Fibroblast of pulmonary artery (primary cell): ENCODE measurements at places on chromosomes 2 and 18.
A peak's percentile ranks its signal among the peaks of the same experiment; 100 is the strongest.

- no peak for DNase-seq
These were observed 42.2 kb downstream of the PAX8 start for GRCh38 chr2:113236367-113237159.

GRCh38 chr2:39109537-39109936 lies 11.3 kb downstream of the SOS1 start:
- DNase-seq: no peak

GRCh38 chr2:146748046-146748445 lies 1096.8 kb upstream of the ACVR2A start:
- DNase-seq: no peak

DNA sequence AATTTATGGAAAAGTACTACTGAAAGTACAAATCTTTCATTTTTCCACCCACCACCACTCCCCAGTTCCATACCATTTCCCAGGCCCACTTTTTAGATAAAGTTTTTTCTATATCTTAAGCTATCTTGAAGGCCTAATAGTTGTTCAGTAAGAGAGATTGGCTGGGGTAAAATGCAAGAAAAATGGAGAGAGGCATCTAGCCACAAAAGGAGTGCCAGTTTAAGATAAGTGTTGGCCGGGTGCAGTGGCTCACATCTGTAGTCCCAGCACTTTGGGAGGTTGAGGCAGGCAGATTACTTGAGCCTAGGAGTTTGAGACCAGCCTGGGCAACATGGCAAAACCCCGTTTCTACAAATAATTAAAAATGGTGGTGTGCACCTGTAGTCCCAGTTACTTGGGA lies 28.6 kb downstream of the NBEAL1 start:
- DNase-seq: no peak

GRCh38 chr2:183543731-183544130 lies 419.5 kb downstream of the NUP35 start:
- no peak for DNase-seq

- DNase-seq: no peak
These were observed 140.2 kb downstream of the XIRP2 start for GRCh38 chr2:167028503-167028902.

GRCh38 chr2:160264308-160264707 lies 64.2 kb upstream of the ITGB6 start:
- no peak for DNase-seq

GRCh38 chr2:121187351-121187981 lies 97.5 kb downstream of the TFCP2L1 start:
- DNase-seq: no peak

DNA sequence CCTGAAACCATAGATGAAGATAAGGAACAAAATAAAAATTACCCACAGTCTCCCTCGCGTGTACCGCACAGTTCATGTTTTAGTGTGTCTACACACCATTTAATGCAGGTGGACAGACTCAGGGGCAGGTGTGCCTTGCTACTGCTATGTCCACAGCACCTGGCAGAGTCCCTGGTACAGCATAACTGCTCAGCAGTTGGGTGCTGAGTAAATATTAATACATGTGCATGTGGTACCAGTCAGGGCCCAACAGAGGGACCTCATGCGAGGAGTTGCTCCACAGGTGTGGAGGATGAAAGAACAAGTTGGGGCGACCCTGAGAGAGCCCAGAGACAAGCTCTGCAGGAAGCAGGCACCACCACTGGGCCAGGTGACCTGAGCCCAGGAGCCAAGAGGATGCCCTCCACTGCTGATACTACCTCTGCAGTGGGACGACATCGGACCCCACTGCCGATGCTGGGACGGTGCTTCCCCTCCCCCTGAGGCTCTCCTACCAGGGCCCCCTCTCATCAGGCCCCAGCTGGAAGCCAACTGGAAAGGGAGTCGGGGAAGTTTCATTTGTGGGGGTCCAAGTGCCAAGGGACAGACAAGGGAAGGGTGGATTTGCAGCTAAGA lies 100.8 kb downstream of the NEDD4L start:
- DNase-seq: no peak

- DNase-seq: no peak
These were observed 106.3 kb downstream of the NCOA1 start for GRCh38 chr2:24597181-24597870.

DNA sequence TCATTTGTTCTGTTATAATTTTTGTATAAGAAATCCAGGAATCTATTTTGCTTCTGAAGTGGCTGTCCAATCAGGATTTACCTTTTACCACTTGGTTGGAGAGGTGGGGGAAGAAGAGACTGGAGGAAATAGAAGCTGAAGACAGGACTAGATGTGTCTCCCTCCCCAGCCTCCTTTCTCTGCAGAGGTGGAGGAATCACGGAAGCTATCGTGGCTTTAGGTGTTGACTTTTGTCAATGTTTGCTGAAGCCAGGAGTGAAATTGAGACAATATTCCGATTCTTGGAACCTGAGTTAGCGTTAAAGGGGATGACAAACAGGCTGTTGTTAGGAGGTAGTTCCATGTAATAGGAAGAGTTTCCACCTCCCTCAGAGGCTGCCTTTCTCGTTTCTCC lies 43.5 kb downstream of the PDCL3 start:
- no peak for DNase-seq

- DNase-seq: no peak
These were observed 92.8 kb upstream of the NEDD4L start for GRCh38 chr18:57951117-57951796.

DNA sequence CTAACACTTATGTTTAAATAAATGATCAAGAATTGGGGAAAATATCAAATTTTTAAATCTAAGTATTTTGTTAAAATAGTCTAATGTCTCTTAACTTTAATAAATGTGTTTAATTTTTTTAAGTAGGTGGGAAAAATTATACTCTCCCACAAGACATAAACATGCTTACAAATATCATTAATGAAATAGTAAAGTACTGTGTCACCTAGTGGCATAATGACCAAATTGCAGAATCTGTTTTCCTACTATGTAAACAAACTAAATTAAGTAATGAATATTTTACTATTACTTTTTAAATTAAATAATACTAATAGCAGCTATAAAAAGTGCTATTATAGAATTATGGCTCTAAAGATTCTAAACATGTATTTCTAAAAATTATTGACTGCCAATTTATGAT lies 52.0 kb upstream of the CHAC2 start:
- peak; percentile 37 for DNase-seq

DNA sequence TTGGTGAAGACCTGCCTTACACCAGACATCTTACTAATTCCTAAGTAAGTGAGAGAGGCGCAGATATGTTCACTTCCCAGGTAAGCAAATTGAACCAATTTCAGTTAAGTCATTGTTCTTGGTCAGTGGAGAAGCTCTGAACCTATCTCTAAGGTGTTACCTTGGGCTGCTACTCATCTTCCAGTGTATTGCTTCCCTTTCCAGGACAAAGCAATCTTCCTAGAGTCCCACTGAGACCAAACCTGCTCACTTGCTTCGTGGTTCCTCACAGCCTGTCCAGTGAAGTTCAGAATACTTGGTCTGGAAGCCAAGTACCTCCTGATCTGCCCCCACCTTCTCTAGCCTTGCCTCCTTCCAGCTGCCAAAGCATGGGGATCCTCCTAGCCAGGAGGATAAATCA lies 22.5 kb upstream of the GBX2 start:
- no peak for DNase-seq

DNA sequence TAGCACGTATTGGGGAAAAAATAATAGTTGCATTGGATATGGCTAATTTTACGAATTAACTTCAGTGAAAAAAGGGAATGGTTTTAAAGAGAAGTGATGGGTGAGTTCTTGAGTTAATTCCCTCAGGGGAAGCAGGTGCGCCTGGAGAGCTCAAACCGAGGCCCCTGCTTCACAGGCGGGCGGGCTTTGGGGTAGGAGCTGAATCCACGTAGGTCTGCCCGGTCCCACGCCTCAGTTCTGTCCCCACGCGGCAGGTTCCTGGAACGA lies 44.1 kb downstream of the GORASP2 start:
- no peak for DNase-seq

DNA sequence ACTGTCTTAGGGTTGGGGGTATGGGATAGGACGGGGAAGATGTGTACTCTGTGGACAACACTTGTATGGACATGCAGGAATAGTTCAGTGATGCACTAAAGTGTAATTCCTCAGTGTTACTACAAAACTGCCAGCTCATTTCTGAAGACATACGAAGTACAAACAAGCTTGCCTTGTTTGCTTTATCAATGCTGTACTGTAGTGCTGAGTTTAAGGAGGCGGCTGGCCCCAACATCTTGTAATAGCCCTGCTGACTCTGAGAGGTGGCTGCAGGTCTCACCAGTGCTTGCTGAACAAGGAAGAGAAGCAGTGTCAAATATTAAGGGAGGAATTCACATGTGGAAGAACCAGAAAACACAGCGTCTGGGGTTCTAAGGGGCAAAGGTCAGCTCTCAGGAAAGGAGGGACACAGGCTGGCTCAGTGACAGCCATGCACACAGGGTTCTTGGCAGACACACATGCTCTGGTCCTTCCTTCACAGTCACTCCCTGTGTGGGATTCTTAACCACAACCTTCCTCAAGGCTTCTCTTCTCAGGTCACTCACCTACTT lies 39.8 kb upstream of the EVA1A start:
- no peak for DNase-seq
